Activated CD4-positive, alpha-beta T cell treated with anti-CD3 and anti-CD28 coated beads, Interleukin-10, Interleukin-2, amounts not matched to agents 100 ng/mL and 50 ng/mL, durations not matched to agents 16 hours and 8 hours (primary cell): ENCODE measurements at places on chromosomes 11 and 22.

DNA sequence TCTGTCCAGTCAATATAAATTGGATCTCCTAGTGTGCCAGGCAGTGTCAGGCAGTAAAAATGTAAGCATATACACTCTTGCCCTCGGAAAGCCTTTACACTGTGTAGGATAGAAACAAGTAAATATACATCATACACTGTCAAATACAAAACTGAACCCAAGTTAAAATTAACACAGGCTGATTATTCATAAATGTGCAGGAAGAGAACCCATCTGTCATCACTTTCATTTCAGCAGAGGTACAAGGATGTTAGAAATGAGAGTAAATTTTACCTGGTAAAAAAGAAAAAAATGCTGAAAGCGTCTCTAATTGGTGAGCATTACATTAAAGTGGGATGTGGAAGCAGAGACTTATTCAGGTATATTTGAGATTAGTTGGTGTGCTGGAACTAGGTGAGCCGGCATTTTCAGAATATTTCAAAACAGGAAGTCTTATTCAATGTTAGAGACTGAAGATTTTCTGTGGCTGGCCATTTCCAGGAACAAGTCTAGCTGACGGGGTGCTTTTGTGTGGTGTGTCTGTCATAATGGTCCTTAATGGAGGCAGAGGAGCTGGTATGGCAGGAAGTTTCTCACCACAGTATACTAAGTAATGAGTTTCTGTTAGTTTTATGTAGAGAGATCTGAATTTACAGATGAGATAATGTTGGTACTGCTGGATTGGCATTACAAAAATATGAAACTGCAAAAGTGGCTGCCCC is 192.6 kb downstream of the CASP12 start:
- peak; percentile 96 for DNase-seq

DNA sequence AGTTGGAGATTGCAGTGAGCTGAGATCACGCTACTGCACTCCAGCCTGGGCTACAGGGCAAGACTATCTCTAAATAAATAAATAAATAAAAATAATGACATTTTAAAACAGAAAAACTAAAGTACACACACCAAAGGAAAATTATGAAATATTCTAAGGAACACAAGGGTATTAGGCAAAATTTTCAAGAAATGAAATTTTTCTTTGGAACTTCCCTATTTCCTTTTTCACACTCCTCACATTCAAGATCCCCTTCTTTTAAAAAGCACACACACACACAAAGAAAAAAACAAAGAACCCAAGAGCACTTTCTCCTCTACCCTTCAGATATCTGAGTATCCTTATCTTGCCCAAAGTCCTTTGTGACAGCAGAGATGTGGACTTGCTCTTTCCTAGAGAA is 92.8 kb downstream of the CCDC73 start:
- DNase-seq = no peak

- no peak for DNase-seq
Measured at GRCh38 chr11:7787239-7787638, 9.5 kb downstream of the OR5P2 start.

GRCh38 chr11:108752297-108752751 is 87.5 kb downstream of the DDX10 start:
- DNase-seq = peak; percentile 40

DNA sequence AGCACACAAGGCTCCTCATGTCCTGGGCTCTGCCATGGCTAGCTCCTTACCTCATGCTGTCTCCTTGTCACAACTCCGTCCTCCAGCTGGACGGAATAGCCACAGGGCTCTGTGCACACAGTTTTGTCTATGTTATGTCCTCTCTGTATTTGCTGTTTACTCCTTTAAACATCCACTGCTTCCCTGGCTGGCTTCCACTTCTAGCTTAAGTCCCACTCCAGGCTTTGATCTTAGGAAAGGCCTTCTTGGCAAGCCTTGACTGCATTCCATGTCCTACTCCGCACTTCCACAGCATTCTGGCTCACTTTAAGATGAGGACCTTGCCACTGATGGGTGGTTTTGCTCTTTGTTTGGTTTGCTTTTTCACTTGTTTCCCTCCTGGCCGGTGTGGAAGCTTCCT is 22.9 kb upstream of the ROBO3 start:
- DNase-seq = no peak

DNA sequence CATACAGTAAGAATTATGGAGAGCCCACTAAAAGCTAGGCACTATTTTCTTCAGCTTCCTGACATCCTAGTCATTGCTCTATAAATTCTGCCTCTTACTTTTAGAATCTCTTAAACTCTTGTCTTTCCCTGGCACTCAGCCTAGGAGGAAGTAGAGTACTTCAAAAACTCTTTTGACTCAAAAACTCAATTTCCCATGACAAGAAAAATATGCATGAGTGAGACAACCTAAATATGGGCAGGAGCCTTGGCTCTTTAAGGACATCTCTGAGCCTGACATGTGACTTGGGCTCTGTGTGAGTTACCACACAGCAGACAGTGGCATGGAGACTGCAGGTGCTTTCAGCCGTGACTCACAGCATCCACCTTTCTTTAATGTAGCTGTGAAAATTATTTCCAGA is 97.5 kb upstream of the CCDC179 start:
- no peak for DNase-seq
